NCI-H69 (cell line): ENCODE measurements at places on chromosomes 2 and 18.

DNA sequence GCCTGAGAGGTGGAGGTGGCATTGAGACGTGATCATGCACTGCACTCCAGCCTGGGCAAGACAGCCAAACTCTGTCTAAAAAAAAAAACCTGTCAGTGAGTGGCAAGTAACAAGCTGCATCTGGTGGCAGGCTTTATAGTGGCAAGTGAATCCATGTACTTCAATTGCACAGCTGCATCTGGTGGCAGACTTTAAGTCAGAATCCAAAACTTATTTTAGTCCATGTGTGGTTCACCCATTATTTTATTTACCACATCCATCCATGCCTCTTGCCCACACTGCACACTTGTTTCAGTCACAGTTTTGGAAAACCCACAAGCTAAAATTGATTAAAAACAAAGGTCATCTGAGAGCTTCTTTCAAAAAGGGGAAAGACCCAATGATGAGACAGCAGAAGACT is 1636.4 kb upstream of the NXPH2 start:
- no peak for DNase-seq

- DNase-seq = peak; percentile 1
These were observed 27.3 kb upstream of the NTSR2 start for GRCh38 chr2:11697103-11697871.

DNA sequence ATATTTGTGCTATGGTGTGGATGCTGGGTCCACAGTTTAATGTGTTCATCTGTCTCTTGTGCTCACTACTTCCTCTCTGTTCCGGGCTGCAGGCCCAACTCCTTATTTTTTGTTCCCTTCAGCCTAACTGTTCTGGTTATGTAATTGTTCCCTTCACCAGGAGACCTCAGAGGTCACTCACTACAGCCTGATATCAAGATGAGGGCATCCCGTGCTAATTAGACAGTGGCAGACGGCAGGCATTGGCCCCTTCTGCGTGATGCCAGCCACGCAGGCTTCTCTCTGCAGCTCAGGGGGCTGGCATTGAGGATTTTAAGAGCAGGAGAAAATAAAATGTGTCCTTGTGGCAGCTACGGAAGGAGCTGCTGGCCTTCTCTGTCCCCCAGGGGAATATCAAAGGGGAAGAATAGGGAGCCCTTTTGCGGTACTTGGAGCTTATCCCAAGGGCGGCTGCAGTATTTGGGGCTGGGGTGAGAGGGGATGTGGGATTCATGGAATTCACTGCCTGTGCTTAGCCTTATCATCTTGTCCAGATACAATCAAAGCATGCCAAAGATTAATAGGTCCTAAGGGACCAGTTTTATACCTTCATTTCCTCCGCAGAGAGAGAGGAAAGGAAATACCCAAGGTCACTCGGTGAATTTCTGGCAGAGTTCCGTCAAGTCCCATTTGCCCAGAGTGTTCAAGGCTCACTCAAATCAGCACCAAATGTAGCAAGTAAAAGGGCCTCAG is 53.3 kb upstream of the TRIB2 start:
- DNase-seq = no peak

GRCh38 chr2:98692090-98693054 is 38.6 kb downstream of the MGAT4A start:
- no peak for DNase-seq

DNA sequence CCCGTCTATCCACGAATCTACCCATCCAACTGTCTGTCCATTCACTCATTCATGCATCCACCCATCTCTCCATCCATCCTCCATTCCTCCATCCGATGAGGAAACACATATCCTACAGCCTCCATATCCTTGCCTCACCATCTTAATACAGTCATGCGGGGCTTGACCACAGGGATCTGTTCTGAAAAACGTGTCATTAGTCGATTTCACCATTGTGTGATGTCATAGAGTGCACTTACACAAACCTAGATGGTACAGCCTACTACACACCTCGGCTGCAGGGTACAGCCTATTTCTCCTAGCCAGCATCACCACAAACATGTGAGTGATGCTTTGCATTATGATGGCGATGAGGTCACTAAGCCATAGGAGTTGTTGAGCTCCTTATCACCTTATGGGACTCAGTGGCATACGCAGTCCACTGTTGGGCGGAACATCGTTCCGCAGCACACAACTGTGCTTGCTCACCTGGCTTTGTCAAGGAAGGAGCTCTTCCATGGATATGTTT is 1.9 kb upstream of the NT5DC4 start:
- DNase-seq = no peak

GRCh38 chr18:36947820-36948348 is 119.0 kb downstream of the KIAA1328 start:
- DNase-seq = no peak

DNA sequence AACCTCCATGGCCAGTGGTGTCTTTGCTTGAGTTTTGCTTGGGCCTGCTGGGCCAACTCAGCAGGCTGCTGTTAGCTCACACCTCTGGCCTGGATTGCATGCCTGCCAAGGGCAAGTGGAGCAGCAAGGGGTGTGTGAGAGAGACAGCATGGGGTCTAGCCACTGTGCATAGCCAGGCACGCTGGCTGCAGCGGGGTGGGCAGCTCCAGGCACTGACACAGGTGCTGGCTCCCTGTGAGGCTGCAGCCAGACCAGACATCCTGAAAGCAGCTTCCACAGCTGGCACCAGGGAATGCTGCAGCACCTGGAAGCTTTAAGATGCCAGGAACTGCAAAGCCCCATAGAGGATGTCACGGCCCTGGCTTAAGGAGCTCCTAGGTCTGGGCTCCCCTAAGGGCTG is 376.4 kb upstream of the VWC2L start:
- DNase-seq = peak; percentile 66

- DNase-seq = no peak
These were observed 11.3 kb downstream of the SIX2 start for GRCh38 chr2:44997963-44998362.

DNA sequence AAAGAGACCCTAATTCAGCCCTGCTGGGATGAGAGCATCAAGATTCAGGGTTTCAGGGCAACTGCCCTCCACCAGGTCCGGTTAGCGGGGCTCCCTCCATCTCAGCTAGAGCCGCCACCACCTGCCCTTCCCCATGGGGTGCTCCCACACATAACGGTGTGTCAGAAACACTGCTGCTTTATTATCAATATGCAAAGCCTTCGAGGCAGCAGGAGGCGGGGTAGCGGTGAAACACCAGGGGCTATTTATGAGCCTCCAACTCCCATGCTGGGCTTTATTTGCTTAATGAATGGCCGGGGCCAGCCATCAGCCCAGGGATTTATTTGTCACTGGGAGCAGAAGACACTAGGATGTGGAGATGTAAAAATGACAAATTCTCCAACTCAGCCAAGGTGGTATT is 109.8 kb downstream of the GALNT14 start:
- peak; percentile 42 for DNase-seq

DNA sequence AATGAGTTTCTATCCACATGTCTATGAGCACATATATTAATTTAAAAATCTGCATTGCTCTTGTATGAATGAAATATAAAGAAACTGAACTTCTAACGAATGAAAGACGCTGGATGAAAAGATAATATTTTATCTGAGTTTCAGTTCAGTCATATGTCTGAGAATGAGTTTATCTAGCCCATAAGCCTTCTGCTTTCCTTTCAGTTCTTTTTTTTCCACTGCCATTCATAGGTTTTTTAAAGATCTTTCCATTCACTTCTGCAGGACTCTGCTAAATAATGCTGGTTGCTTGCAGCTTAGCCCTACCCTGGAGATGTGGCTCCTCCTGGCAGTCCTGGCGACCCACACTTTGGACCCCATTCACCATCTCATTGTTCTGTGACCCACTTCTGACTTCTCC is 109.0 kb downstream of the BCL2 start:
- no peak for DNase-seq

- DNase-seq = no peak
These were observed 23.7 kb downstream of the KIAA2012 start for GRCh38 chr2:202096736-202097135.

DNA sequence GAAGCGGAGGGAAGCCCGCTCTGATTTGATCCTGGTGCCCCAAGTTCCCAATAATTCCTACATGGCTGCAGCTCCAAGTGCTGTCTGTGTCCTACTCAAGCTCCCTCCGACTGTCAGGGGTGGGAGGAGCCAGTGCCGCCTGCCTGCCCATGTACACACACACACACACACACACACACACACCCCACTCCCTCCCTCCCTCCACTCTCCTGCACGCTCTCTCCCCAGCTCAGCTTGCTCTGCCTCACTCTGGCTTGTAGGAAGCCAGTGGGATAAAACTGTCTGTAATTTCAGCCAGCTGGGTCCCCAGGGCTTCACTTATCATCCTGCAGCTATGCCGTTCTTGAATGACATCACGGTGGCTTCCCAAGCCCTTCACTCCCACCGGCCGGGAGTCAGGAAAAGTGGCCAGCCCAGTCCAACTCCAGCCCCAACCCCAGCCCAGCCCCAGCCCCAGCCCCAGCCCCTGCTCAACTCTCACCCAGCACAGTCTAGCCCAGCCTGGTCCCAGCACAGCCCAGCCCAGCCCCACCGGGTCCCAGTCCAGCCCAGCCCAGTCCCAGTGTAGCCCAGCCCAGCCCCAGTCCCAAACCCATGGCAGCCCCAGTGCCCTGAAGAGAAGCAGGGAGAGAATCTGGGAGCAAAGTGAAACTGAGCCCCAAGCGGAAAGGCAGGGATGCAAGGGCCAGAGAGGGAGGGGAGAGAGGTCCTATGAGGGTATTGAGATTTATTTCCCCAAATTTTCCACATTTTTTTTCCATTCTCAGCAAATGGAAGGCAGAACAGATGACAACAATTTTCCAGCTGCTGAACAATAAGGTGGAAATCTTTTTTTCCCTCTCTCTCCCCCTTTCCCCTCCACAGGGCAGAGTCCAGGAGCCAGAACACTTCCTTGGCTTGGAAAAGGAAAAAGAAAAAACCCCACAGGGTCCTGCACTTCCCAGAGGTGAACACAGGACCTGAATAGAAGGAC is 144.0 kb downstream of the TNS1 start:
- DNase-seq = peak; percentile 1

DNA sequence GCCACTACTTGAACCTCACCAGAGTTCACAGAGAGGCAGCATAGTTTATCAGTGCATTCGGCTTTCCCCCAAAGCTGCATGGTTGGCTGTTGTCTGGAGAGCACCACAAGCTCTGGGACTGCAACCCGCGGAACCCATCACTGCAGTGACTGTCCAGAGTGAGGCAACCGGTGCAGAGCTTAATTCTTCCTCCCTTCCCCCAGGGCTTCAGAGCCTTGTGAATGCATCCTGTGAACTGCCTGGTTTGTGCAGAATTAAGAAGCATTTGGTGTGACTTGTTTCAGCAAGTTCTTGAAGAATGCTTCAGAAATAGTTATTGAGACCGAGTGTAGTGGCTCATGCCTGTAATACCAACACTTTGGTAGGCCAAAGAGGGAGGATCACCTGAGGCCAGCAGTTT is 99.2 kb upstream of the FOSL2 start:
- DNase-seq = no peak

- no peak for DNase-seq
These were observed 25.4 kb downstream of the NPAS2 start for GRCh38 chr2:100845141-100845991.

DNA sequence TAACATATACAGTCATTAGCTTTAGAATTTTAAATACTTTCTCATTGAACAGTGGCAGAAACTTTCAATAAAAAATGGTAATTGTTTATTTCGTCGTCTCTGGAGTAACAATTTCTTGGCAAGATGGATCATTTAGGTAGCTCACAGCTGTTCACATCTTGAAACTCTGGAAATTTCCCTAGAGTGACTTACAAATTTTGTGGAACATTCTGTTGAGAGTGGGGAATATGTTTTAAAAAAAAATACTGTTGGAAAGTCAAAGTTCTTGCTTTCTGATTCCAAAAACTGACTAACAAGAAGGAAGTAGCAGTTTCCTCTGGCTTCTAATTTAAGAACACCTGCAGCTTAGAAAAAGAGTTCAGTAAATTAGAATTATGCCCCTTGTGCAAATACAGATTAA is 11.2 kb upstream of the CALCRL start:
- DNase-seq = no peak

GRCh38 chr18:78860117-78860516 is 119.5 kb upstream of the SALL3 start:
- peak; percentile 55 for DNase-seq

DNA sequence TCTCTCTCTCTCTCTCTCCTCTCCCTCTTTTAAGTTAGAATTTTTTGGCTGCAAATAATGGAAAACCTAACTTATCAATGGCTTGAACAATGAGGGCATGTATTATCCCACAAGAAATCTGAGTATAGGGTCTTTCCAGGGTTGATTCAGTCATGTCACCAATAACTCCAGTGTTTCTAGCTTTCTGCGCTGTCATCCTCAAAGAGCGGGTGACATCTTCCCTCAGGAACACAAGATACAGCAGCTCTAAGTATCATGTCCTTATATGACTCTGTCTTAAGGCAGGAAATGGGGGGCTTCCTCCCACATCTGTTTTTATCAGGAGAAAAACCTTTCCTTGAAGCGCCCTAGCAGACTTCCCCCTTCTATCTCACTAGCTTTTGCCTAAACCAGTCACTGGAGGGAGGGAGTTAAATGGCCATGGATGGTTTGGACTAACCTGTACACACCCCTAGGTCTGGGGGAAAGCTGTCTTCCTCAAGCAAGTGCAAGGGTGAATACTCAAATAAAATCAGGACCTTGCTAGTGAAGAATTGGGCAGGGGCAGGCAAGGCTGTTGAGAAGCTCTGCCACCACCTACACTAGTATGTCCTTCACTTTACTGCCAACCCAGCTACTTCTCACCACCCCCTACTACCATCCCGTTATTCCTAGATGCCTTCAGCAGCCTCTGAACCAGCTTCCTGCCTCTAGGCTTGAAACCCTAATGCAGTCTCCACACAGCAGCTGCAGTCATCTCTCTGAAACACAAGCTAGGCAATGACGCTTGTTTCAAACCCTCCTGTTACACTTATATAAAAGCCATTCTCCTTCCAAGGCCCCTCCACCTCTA is 7.5 kb upstream of the TUBA4A start:
- no peak for DNase-seq

GRCh38 chr2:134138115-134138514 is 115.8 kb upstream of the MGAT5 start:
- no peak for DNase-seq

DNA sequence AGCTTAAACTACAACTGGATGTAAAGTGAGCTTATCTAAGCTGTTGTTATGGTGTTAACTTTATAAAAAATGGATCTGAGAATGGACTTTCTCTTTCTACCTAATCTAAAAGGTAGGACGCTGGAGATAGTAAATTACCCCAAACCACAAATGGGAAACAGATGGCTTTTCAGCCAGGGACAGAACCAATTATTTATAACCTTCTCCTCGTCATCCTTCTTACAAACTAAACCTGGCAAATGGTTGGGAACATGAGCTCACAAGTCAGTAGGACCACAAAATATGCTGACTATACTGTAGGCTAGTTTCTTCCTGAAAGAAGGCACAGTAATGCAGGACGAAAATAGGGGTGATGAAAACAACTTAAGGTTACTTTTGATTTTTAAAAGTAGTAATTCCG is 32.7 kb upstream of the ZDBF2 start:
- DNase-seq = peak; percentile 50

- peak; percentile 91 for DNase-seq
These were observed 1.3 kb upstream of the ZNF516 start for GRCh38 chr18:76496194-76496890.

- DNase-seq = no peak
These were observed 14.1 kb downstream of the SLC66A3 start for GRCh38 chr2:11169333-11169732.
